ENCODE measurements at places on chromosomes 13 and 19. TPM values are rescaled to one million over a fixed set of nuclear protein-coding genes. Genes with fewer than 3 reads are reported as not detected.

GRCh38 chr13:66345518-66345810, 884.7 kb downstream of the PCDH9 start:
- DNase-seq: no peak

DNA sequence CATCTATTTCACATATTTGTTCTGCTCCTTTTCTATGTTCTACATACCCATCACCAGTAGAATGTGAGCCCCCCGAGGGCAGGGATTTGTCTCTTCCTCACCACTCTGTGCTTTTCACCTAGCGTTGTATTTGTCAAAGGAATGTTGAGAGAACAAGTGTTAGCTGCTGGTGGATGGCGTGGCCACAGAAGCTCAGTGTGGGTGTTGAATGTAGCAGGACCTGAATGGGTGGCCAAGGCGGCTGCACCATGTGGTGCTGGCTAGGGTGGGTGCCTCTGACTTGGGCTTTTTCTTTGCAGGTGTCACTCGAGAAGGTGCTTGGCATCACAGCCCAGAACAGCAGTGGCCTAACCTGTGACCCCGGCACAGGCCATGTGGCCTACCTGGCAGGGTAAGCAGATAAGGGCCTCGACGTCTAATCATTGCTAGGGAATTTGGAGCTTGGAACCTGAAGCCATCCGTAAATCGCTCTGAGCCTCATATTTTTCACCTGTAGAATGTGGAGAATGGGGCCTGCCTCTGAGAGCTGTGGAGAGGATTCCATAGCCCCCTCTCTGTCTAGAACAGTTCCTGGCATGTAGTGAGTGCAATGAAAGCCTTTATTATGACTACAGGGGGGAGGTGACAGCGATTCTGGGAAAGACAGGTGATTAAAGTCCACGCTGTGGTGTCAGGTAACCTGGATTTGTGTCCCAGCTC, 3.9 kb downstream of the WDR62 start:
- no peak for DNase-seq

DNA sequence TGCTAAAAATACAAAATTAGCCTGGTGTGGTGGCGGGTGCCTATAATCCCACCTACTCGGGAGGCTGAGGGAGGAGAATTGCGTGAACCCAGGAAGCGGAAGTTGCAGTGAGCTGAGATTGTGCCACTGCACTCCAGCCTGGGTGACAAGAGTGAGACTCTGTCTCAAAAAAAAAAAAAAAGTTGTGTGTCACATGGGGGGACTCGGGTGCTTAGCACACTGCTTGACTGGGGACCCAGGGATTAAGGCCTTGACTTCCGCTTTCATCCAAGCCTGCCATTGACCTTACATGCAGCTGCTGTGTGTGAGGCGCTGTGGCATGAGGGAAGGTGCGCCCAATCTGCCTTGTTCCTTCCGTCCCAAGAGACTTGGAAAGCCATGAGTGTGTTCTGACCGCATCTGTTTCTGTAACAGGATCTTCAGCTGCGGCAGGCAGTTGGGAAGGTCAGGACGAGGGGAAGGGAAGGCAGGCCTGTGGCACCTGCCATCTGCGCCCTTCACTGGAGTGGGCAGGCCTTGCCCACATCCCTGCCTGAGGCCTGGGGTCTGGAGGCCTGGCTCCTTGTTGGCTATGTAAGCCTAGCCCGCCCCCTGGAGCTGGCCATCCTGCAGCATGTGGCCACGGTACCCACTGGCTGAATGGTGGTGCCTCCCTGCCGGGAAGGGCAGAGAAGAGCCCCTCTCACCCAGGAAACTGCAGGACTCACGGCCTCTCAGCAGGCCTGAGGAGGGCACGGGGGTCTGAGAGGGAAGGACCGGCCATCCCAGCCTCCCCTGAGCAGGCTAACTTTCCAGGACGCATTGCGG, 23.0 kb downstream of the PPP1R37 start:
- no peak for DNase-seq

- DNase-seq: no peak
Observed at GRCh38 chr13:96426167-96426566, 336.3 kb downstream of the HS6ST3 start.

GRCh38 chr13:99008577-99008976, 30.7 kb upstream of the DOCK9 start:
- DNase-seq: no peak

DNA sequence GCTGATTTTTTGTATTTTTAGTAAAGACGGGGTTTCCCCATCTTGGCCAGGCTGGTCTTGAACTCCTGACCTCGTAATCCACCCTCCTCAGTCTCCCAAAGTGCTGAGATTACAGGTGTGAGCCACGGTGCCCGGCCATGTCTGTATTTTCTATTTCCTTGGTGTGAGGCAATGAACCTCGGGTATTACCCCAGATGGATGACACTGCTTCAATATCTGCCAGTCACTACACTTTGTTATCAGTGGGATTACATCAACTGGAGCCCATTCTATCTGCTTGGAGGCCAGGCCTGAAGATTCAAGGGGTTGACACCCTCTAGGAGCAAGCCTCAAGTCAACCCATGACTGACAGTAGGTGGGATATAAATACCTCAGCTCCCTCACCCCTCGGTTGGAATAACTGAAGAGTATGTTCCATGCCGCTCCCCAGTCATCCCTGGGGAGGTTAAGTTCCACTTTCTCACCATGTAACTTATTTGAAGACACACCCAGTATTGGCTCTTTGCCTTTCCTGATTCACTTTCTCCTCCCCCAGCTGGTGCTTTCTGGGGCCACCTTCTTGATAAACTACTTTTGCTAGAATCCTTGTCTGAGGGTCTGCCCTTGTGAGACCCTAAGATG, 992 bp upstream of the ADGRE1 start:
- no peak for DNase-seq

GRCh38 chr13:33218020-33218419, 67.5 kb downstream of the STARD13 start:
- no peak for DNase-seq

DNA sequence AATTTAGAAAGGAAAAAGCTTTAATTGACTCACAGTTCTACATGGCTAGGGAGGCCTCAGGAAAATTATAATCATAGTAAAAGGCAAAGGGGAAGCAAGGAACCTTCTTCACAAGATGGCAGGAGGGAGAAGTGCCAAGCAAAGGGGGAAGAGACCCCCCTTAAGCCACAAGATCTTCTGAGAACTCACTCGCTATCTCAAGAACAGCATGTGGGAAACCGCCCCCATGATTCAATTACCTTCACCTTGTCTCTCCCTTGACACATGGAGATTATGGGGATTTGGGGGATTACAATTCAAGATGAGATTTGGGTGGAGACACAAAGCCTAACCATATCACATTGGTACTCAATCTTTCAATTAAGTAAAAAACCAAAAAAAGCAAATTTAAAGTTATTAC, 1778.7 kb upstream of the MIR17HG start:
- no peak for DNase-seq

- DNase-seq: peak; percentile 60
Observed at GRCh38 chr19:1860042-1860775, 3.2 kb downstream of the KLF16 start.

GRCh38 chr19:19134687-19135158, 3.6 kb downstream of the TMEM161A start:
- DNase-seq: no peak

DNA sequence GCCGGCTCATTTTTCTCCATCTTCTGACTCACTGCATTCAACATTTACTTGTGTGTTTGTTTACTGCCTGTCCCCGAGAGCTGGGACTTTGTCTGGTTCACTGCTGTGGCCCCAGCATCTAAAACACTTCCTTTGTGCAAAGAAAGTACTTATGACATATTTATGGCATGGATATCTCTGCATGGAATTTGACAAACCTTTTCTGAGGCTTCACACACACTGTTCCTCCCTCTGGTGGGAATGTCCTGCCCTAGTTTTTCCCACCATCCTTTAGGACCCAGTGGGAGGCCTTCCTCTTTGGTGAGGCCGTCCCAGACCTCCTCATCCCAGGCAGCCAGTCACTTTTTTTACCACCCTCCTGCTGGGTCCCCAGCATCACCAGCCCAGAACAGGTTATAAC, 1.4 kb upstream of the SRRM5 start:
- no peak for DNase-seq

GRCh38 chr19:34962687-34963572, 1.1 kb downstream of the ZNF792 start:
- peak; percentile 24 for DNase-seq

DNA sequence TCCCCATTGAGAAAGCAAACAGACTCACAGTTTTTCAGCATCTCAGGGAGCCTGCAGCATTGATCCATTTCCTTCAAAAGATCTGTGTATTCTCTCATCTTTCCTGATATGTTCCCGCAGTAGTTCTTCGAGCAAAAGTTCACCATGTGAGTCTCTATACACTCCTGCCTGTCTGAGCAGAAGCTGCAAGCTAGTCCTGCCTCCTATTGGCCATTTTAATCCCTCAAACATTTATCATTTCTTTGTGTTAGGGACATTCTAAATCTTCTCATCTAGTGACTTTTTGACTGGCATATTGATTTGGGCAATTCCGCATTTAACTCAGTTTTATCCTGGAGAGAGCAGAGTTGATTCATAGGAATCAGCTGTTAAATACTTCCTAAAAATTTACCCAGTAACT, 660.4 kb upstream of the KLF12 start:
- no peak for DNase-seq

GRCh38 chr13:85536706-85537105, 262.5 kb downstream of the SLITRK6 start:
- no peak for DNase-seq

DNA sequence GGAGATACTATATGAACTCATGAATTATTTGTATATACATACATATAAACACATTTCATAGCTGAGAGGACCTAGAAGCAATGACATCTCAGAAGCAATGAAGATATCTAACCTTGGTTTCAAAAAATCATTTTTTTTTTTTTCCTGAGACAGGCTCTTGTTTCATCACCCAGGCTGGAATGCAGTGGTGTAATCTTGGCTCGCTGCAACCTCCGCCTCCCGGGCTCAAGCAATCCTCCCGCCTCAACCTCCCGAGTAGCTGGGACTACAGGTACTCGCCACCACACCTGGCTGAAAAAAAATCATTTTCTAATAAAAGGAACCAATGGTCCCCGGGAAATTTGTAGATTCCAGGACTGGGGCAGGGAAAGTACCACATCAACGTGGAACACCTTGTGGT, 4.0 kb downstream of the ZNF565 start:
- DNase-seq: no peak

DNA sequence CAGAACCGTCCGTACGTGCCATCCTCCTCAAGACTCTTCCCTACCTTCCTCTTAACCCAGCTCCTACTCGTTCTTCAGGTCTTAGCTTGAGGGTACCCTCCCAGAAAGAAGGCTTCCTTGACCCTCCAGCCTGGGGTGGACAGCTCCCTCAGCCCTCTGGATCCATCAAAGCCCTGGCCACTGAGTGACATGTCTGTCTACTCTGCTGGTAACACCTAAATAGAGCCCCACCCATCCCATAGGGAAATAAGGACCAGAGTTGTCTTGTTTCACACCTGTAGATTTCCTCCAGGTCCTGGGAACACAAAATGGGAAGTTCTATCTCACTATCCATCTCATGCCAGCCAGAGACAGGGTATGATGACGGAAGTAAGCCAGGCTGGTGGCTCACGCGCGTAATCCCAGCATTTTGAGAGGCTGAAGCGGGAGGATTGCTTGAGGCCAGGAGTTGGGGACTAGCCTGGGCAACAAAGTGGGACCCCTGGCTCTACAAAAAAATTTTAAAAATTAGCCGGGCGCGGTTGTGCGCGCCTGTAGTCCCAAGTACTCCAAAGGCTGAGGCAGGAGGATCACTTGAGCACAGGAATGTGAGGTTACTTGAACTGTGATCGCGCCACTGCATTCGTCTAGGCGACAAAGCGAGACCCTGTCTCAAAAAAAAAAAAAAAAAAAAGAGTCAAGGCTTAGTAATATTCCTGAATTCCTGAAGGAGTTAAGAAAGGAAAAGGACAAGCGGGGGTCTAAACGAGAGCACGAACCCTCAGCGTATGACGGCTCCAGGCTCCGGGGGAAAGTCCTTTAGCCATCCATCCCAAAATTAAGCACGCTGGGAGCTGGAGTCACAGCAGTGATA, 566 bp upstream of the CCDC97 start:
- DNase-seq: no peak

DNA sequence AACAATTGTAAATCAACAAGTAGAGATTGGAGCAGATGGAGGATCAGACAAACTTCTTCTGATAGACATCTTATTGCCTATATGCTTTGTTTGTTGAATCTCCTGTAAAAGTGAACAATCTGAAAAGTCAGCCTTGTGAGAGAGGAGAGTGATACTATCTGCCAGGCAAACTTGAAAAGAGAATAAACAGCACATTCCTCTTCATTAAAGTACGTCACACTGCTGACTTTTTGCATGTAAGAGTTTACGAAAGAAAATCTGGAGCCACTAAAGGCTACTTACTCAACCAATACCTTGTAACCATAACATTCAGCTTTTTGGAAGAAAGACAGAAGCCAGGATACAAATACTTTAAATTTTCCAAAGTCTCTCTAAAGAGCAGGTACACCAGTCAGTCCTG, 42.5 kb downstream of the EDNRB start:
- no peak for DNase-seq

DNA sequence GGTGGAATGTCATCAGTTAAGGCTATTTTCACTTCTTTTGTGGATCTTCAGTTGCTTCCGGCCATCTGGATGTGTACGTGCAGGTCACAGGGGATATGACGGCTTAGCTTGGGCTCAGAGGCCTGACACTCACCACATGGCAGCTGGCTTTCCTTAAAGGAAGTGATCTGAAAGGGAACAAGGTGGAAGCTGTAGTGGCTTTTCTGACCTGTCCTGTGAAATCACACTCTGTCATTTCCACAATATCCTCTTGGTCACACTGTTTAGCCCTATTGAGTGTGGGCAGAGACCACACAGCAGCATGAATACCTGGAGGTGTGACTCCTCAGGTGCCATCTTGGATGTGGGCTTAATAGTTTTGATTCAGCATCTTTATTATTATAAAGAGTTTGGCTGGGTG, 4.5 kb upstream of the BAX start:
- DNase-seq: no peak

DNA sequence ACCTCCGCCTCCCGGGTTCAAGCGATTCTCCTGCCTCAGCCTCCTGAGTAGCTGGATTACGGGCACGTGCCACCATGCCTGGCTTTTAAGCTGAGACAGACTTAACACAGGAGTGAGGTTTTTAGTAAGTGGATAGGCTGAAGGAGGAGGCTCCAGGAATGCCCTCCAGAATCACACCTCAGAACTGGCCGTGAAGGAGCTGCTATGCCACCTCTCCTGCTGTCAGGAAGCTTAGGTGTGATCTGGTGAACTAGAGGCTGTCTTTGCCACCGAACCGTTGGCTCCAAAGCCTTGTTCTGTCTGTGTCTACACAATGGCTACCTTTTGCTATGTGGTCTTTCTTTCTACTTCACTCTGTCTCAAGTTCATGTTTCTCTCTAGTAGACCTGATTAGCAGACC, 4.2 kb downstream of the PDCD2L start:
- DNase-seq: no peak

GRCh38 chr19:3785938-3786824, at the start of gene MATK:
MATK (minus strand) TSS chr19:3786381; CDS start chr19:3785135, 1,246 bp downstream.
- no peak for DNase-seq

NEK3 gene
- 82.4 TPM for total RNA-seq

ZNF780B gene
- total RNA-seq: 22.6 TPM

COMP gene
- total RNA-seq: not detected

GMIP gene
- total RNA-seq: 18.5 TPM

SBSN gene
- 0.18 TPM for total RNA-seq

RASAL3 gene
- 1.5 TPM for total RNA-seq

OVOL3 gene
- total RNA-seq: not detected

TNFSF13B gene
- 1.8 TPM for total RNA-seq

PLPP2 gene
- 26.2 TPM for total RNA-seq

PRTN3 gene
- not detected for total RNA-seq

Data from endothelial cell (in vitro differentiated cells).